Stimulated activated CD4-positive, alpha-beta T cell treated with anti-CD3 and anti-CD28 coated beads, Interleukin-4, amount 100 ng/mL, for 48 hours (primary cell): ENCODE measurements at places on chromosomes 7 and 10.

GRCh38 chr10:119478111-119478802 lies 64.3 kb downstream of the RGS10 start:
- DNase-seq: no peak

DNA sequence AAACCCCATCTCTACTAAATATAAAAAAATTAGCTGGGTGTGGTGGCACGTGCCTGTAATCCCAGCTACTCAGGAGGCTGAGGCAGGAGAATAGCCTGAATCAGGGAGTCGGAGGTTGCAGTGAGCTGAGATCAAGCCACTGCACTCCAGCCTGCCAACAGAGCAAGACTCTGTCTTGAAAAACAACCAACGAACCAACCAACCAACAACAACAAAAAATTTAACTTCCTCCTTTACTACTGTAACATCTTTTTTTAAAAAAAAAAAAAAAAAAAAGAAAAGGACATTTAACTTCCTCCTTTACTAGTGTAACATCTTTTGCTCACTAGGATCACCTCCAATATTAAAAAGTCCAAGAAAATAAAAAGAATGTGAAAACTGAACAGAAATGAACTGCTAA lies 92.3 kb upstream of the TMEM168 start:
- DNase-seq: no peak

DNA sequence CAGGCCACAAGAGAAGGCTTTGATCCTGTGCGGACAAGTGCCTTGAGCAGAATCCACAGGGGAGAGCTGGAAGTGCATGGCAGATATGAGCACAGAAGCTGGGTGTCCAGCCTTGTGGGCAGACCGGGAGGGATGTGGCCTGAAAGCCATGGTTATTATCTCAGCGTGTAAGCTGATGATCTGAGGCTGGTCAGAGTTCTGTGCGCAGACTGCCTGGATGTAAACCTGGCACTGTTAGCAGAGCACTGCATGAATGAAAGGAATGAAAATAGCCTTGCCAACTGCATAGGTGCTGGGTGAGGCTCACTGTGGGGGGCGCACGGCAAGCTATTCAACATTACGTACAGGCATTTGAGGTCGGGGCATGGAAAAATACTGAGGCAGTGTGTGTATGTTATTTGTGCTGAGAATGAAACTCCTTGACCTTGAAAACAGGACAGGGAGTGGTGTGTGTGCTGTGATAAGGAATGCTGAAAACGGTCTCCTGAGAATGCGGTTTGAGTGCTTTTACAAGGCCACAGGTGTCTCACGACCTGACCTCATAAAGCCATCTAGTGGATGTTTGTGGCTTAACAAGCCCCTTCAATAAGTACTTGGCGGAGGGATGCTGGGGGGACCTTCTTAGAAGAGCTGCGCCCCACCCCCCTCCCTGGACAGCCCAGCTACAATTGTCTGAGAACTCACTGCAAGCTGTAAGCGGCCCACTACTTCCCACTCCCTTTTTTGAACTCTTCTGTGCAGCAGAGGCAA lies 18.7 kb downstream of the AKR1C1 start:
- no peak for DNase-seq

GRCh38 chr10:110547139-110547761 lies 20.2 kb upstream of the SMC3 start:
- no peak for DNase-seq

- no peak for DNase-seq
These were observed 593.6 kb downstream of the GRM8 start for GRCh38 chr7:126659124-126659523.

DNA sequence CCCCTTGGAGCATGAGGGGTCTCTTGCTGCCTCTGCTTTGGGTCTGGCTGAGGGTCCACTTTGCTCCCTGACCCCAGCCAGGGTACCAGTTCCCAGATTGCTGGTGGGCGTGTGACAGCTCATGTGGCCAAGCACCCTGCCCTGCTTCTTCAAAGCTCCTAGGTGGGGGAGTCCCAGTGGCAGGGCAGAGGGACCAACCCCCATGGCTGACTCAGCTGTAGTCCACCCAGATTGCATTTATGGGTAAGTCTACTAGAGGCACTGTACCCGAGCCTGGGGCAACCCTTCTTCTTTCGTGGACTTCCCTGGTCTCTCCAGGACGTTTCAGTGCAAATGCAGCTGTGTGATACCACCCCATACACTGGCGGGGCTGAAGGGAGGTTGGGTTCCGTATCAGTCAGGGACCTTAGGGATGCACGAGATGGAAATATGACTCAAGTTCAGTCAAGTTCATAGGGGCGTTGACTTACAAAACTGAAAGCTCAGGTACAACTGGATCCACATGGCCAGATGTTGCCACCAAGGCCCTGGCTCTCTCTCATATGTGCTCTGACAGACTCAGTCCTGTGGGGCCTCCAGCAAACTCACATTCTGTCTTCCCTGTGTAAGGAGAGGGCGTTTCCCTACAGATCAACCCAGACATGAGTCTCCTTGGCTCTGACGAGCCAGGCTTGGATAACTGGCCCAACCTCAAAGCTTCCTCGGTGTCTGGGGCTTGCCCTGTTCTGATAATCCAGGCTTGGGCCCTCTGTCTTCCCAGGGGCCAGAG lies 13.6 kb downstream of the PTPRE start:
- no peak for DNase-seq

GRCh38 chr10:43069211-43069515 lies 7.7 kb upstream of the RET start:
- no peak for DNase-seq

DNA sequence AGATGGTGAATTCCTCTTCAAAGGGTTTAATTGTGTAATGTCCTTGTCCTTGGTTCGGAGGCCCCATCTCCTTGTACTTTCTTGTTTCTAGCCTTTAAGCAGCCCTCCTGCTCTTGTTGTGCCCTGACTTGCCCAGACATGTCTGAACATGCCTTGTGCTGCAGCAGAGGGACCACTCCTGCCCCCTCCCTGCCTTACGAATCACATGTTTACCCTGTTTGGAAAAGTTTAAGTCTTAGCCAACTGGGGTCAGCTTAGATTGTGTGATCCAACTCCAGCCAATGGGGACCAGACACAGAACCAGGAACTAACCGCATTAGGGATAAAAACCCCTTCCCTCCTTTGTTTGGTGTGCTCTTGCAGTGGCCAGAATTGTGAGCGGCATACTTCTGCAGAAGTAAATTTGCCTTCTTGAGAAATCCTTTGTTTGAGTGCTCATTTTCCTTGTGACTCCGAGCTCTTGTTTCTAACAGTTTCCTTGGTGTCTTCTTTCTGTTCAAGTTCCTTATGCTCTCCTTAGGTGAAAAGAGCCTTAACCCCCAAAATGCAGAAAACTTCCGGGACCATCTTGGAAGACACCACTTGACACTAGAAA lies 29.4 kb downstream of the CLRN3 start:
- DNase-seq: no peak

DNA sequence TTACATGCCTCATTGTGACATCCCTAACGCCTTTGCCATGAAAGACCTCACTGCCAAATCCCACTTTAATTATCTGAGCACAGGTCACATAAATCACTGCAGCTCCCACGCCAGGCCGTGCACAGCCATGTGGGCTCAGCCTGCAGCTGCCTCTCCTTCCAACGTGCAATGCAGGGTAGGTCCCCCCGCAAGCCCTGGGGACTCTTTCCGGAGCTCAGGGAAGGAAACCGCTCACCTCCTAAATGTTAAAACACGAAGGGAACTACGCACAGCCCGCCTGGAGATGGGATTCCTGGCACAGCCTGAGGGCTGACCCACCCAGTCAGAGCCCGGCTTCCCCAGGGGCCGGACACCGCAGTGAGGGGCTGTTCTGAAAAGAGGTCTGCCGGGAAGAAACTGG lies 128.0 kb downstream of the MAD1L1 start:
- no peak for DNase-seq

DNA sequence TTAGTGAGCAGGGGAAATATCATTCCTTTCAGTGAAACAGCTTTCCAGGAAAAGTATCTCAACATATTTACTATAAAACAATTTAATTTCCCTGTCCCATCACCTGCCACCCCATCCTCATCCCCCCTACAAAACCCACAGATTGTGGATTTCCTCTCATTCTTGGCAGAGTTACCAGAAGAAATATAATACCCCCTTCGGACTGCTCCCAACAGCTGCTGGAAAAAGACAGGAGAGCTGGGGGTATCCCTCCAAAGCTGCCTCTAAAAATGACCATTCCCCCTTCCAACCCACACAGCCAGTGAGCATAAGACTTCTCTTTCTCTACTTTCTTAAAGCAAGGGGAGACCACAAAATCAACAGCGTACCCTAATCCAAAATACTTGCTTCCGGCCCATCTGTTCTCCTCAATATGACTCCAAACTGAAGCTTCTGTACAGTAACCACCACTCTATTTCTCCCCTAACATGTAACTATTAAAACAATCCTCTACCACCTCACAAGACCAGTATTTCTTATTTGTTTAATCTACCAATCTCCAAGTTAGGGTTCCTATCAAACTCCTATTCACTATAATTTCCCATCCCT lies 7.8 kb downstream of the FBXW4 start:
- no peak for DNase-seq

DNA sequence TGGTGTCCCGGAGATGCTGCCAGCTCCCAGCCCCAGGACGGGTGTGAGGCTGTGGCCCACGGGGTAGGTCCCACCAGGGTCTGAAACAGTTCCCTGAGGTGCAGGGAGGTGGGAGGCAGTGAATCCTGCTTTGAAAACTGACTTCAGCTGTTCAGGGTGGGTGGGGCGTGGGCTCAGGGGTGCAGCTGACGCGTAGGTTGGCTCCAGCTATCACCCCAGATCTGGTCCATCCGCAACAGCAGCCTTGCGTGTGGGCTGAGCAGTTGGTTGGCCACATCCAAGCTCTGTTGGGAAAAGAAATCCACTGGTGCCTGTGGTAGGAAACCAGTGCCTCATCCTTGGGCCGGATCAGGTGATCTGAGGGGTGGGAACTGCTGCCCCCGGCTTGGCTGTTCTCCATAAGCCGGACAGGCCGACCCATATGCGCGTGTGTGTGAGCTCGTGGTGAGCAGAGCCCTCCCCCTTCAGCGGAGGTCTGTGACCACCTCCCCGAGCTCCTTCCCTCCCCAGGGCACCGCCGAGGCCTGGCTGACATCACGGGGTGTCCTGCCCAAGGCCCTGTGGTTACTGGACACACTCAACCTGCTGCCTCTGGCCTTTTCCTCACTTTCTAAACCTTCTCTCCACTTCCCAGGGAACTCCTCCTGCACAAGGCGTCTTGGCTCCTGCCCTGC lies 15.4 kb upstream of the FAM20C start:
- DNase-seq: no peak

DNA sequence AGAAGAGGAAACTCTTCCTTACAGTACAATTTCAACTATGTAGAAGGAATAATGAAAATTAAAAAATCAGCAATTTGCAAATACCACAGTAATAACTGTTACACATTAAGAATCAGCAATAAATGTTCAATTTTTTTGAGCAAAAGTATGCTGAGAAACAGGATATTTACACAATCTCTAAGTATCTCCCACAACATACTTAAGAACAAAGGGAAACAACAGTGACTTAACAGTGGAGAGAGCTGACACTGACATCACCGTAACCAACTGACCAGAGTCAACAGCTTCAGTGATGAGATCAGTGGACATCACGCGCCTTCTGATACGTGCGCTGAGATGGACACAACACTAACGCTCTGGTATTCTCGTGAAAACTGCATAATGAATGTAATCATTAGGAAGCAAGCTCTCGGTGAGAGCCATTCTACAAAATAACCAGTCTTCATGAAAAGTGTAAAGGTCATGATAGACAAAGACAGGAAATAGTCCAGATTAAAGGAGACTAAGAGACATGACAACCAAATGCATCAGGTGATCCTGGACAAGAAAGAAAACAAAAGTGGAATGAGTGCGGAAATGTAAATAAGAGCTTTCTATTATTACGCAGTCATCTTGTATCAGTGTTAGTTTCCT lies 82.6 kb downstream of the PIP4K2A start:
- no peak for DNase-seq

DNA sequence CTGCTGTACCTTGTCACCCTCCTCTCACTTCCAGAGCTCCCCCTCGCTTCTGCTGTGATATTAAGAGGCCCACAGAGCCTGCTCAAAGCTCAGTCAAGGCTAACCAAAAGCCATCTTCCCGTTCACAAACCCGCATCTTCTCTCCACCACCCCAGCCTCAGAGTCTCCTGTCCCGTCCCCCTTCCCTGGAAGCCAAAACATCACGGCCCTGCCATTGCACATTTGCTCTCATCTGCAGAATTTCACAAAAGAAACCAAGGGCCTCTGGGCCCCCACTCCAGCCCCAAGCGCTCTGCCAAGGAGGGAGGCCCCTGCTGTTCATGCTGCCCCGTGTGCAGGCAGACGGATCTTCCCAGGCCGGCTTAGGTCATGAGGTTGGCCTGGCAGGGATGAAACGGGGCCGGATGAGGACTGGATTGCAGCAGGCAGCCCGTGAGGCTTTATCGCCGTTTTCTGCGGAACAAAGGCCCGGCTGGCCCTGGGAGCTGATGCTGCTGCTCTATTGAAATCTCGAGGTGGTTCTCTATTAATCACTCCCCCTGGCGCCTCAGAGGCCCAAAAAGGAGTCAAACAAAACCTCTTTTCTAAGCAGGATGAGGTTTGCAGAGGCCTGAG lies 31.6 kb upstream of the FOXK1 start:
- DNase-seq: no peak

DNA sequence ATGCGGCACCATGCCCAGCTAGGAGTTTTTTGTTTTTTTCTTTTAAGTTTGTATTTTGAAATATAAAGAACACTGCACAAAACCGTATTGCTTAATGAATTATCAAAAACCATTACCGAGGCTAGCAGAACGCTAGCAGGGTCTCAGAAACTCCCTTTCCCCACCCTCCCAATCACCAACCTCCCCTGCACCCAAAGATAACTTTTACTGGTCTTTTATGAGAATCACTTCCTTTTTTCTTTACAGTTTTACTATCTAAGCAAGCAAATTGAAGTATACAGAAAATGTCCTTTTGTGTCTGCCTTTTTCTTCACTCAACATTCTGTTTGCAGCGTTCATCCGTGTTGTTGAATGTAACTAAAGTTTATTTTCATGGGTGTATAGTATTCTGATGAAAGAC lies 13.4 kb downstream of the HIP1 start:
- DNase-seq: no peak

DNA sequence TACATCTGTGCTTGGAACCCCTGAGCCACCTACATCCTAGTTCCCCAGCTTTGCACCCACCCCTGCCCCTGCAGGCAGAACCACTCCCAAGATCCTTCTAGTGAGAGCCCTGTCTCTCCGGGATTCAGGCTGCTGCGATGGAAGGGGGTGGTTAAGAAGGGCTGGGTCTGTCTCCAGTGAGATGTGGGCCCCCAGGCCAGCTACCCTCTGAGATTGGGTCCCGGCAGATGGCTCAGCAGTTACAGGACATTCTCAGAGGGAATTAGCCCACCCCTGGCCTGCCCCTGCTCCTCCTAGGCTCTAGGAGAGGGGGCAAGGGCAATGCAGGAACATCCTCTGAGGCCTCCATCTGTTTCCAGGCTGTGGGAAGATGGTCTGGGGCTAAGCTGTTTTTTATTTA lies 27.7 kb downstream of the SLC29A3 start:
- DNase-seq: no peak

- no peak for DNase-seq
These were observed 32.8 kb downstream of the INPP5F start for GRCh38 chr10:119758448-119759195.

- DNase-seq: no peak
These were observed 8.5 kb upstream of the SFR1 start for GRCh38 chr10:104113376-104113956.
